ENCODE measurements at places on chromosomes 12 and 14. TPM values are rescaled to one million over a fixed set of nuclear protein-coding genes. Genes with fewer than 3 reads are reported as not detected.

- DNase-seq, result no peak
These were observed 417.8 kb upstream of the TMTC1 start for GRCh38 chr12:30201301-30202160.

GRCh38 chr14:78764240-78764639 lies 594.1 kb downstream of the NRXN3 start:
- DNase-seq, result no peak

DNA sequence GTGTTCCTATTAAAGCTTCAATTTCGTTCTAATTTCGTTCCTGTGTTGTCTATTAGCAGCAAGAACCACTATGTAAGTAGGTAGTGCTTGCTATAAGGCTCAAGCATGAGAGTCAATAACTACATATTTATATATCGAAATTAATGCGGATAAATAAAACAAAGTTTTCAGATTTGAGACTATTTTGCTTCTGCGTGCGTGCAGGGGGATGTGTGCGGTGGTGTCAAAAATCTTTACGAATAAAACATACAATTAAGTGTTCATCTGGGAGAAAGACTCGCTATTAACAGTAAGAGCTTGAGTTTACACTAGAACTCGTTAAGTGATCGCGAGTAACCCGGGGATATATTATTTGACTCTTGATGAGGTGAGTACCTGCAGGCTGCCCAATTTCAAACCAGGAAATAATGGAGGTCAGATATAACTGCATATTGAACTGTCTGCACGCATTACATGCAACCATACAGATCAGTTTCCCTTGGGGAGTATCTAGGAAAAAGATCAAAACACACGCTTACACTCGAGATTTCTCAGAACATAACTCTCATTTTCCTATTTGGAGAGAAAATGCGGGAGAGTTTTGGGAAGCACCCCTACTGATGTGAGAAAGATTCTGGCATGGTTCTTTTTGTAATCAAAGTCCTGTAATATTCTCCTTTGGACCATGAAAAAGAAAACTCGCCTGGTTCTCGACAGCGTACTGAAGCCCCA lies 813 bp downstream of the TWF1 start:
- no peak for DNase-seq

GRCh38 chr14:19902409-19902808 lies 18.0 kb upstream of the OR4K5 start:
- DNase-seq, result no peak

DNA sequence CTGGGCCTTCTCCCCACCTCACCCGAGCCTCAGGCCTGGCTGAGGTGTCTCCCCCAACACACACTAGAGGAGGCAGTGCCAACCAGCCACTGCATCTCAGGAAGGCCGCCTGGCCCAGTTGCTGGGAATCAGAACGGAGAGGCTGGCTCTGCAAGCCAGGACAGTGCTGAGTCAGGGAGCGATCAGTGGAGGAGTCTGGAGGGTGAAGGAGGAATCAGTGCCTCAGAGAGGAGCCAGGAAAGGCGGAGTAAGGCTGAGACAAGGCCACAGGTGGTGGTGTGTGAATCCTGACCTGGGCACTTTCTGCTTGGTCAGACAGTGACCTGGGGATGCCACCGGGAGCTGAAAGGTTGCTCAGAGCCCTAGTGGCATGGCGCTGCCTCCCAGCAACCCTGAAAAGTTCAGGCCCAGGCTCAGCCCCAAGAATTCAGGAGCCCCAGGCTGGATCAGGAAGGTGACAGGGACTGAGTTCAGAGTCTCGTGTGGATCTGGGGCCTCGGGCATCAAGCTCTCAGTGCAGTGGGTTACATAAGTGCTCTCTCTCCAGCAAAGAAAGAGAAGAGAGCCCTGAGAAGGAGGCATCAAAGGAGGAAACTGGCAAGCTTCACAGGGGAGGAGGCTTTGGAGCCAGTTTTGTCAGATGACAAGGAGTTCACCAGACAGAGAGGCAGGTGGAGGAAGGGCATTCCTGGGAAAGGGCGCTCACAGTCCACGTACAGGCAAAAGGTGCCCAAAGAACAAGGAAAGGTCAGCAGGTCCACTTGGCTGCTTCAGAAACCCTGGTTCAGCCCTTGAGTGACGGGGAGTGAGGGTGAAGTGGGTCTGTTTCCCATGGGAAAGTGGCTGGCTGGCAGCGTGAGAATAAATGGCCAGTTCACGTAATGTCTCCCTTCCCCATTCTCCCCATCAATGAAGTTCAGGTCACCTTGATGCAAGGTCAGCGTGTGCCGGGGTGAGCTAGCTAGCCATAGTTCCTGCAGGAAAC lies 87.8 kb downstream of the ZFP36L1 start:
- no peak for DNase-seq

DNA sequence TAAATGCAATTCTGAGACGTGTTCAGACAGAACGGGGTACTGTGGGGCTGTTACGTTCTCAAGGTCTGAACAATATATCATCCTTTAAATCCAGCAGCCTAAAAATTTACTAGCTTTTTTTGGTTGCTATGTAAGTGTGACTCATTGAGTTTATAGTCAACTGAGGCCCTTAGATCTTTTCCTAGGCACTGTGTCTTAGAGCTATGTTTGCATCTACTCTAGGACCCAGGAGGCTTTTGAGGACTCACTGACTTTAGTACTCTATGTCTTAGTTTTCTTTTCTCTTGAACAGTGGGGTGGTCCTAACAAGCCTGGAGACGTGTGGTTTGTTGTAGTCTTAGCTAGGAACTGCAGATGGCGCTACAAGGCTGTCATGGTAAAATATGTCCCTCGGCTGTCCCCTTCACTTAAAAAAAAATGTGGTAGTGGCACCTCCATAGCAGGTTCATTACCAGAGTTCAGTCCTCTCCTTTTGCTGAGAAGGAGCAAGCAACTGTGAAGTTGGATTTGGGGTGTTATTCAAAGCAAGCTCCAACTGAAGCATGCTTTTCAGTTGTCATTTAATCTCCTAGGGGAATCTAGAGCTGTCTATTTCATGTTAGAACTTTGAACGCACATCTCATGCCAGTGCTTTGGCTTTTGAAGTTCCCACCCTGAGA lies 8.7 kb upstream of the SPATS2 start:
- DNase-seq, result peak; percentile 29

GRCh38 chr12:43095669-43096280 lies 456.2 kb downstream of the ADAMTS20 start:
- no peak for DNase-seq

DNA sequence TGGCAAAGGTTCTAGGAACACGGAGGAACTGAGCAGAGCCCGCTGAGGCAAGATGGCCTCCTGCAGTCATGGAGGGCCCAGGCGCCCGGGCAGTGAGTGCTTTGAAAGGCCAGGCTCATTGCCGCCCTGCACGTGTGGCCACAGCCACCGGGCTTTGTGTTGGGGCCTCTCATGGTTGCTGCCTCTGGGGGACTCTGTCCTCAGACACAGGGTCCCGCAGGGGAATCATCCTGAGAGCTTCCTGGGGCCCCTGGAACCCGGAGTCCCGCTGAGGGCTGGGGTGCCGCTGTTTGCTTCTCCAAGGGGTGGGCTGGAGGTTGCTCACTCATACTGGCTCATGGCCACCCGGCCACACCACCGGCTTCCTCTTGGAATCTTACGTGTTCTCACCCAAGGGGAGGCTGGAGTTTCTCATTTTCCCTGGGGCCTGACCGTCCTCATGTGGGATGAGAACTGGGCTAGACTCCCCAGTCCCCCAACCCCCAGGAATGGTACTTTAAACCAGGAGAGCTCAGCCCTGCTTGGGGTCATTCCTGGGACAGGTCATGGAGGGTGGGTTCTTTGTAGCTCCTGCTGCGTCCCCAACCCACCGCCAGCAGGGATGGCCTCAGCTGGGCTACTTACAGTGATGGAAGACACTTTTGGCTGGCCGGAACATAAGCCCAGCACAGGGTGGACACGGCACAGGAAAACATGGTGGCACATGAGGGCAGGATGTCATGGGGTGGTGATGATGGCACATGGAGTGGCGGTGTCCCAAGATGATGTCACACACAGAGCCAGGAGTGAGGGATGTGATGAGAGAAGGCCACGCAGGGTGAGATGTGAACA lies 21.1 kb upstream of the LRTM2 start:
- no peak for DNase-seq

DNA sequence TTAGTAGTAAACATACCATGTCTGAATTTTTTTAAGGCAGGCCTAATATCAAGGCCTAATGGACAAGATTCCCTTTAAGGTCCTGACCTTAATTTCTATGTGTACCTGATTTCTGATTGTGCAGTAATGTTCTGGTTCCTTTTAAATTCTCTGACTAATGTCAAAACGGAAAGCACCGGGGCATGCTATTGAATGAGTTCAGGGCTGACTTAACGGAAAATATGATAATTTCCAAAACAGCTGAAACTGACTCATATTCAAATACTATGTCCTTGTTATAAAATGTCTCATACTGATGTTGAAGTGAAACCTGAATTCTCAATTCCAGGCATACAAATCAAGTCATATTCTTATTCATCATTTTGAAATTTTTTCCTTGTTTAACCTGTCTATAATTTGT lies 6.7 kb downstream of the TAS2R43 start:
- DNase-seq, result no peak

- no peak for DNase-seq
These were observed 11.7 kb downstream of the CCDC88C start for GRCh38 chr14:91405724-91406435.

- DNase-seq, result peak; percentile 51
These were observed 39.9 kb downstream of the PRPF40B start for GRCh38 chr12:49662998-49663843.

GRCh38 chr12:112275207-112275606 lies 107.0 kb downstream of the HECTD4 start:
- DNase-seq, result no peak

DNA sequence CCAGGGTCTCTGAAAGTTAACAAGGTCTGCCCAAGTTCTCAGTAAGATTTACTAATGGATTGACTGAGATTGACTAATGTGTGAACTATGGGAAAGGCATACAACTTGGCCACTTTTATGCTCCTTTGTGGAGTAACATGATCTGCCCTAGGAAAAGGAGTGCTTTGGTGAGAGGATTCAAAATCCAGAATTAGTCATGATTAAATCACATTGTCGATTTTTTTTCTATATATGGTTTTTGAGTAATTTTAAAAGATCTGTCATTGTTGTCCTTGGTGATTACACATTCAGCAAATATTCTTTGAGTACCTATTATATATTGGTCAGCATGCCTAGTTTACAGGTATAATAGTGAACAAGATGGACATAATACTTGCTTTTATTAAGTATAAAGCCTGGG lies 147.7 kb upstream of the SYT10 start:
- DNase-seq, result no peak

GRCh38 chr14:49999826-50000379 lies 107.0 kb downstream of the ARF6 start:
- DNase-seq, result no peak

GRCh38 chr14:100081997-100082625 lies 16.9 kb downstream of the EVL start:
- DNase-seq, result peak; percentile 54

GRCh38 chr12:42643881-42644579 lies 54.5 kb upstream of the PRICKLE1 start:
- DNase-seq, result no peak

- DNase-seq, result no peak
These were observed 7.0 kb downstream of the SERPINA1 start for GRCh38 chr14:94381149-94382030.

- DNase-seq, result no peak
These were observed 64.9 kb upstream of the PCED1B start for GRCh38 chr12:47014474-47014873.

DNA sequence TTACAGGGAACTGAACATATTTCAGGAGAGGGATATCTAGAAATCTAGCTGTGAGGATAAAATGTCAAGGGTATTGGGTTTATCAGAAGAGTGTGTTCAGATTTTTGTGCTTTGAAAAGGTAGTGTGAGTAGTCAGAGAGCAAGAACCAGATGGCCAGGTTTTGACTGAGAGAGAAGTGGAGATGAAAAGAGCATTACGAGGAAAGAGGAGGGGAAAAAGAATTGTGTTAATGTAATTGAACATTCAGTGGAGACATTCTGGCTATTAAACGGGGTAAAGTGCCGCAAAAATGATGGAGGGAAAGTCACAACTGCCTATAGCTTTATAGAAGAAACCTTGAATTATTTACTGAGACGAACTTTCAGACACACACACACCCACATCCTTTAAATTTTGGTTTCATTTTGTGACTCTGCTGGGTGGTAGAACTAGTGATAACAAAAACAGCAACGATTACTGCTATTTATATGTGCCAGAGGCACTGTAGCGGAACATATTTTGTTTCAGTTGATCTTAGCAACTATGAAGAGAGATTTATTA lies 213.6 kb downstream of the ERC1 start:
- no peak for DNase-seq

DNA sequence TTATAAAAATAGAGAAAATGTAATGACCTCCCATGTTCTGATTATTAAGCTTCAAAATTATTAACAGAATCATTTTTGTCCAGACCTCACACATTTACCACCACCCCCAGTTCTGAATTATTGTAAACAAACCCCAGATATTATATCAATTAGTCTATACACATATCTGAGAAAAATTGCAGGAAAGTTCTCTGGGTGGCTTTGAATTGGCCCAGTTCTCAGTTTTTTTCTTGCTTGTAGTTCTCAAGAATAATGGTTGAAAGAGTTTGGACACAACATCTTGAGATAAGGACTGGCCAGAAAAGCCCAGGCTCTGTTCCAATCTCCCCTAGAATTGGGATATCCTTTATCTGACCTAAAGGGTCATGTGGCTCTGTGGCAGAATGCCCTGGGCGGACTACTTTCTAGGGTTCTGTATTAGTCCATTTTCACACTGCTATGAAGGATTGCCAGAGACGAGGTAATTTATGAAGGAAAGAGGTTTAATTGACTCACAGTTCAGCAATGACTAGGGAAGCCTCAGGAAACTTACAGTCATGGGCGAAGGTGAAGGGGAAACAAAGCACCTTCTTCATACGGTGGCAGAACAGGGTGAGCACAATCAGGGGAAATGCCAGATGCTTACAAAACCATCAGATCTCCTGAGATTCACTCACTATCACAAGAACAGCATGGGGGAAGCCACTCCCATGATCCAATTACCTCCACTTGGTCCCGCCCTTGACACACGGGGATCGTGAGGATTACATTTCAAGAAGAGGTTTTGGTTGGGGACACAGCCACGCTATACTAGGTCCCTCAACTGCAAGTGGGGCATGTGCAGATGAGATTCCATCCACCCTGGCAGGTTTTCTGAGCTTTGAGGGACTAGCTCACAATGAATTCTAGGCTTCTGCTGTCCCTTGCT lies 1504.6 kb upstream of the FLRT2 start:
- DNase-seq, result no peak

GRCh38 chr14:77554816-77555599 lies 56.4 kb upstream of the ISM2 start:
- no peak for DNase-seq

- DNase-seq, result no peak
These were observed 27.6 kb downstream of the SLC2A13 start for GRCh38 chr12:40078266-40078665.

- DNase-seq, result peak; percentile 87
These were observed 2.8 kb upstream of the HOXC8 start for GRCh38 chr12:54005853-54006558.

- DNase-seq, result no peak
These were observed 20.8 kb downstream of the GTSF1 start for GRCh38 chr12:54452628-54453027.

- DNase-seq, result no peak
These were observed 11.7 kb upstream of the MYL2 start for GRCh38 chr12:110932046-110932445.

GRCh38 chr12:72025524-72025923 lies 86.9 kb downstream of the TPH2 start:
- DNase-seq, result no peak

The PLCZ1 gene
- not detected for total RNA-seq

The RHOJ gene
- total RNA-seq, result not detected

The PRH2 gene
- total RNA-seq, result not detected

The SINHCAF gene
- total RNA-seq, result 55.0 TPM

The REM2 gene
- 8.1 TPM for total RNA-seq

The TSPAN9 gene
- 1.6 TPM for total RNA-seq

The EID3 gene
- total RNA-seq, result 13.0 TPM

Measured in natural killer cell (primary cell).